MG63 (cell line): ENCODE measurements at places on chromosomes 5 and 9. TPM values are rescaled to one million over a fixed set of nuclear protein-coding genes. Genes with fewer than 3 reads are reported as not detected.

ADAMTS16 gene
- not detected in 2 replicates for total RNA-seq

OR1J2 gene
- not detected in 2 replicates for total RNA-seq

IFNE gene
- 0.92 TPM in 1 of 2 replicates, not detected in the other for total RNA-seq

OR1Q1 gene
- not detected in 2 replicates for total RNA-seq

ZFP2 gene
- 0.03 and 24.9 TPM in 2 replicates for total RNA-seq

GABRB2 gene
- total RNA-seq: not detected in 2 replicates

BHMT2 gene
- total RNA-seq: 0.79 and 1.5 TPM in 2 replicates

IL7R gene
- total RNA-seq: 3.4 and 3.6 TPM in 2 replicates

THOC3 gene
- 42.8 and 58.1 TPM in 2 replicates for total RNA-seq

MYOZ3 gene
- total RNA-seq: 0.03 TPM in 1 of 2 replicates, not detected in the other

EIF4EBP3 gene
- 4.0 and 4.5 TPM in 2 replicates for total RNA-seq

APBA1 gene
- under 0.01 TPM in 1 of 2 replicates, not detected in the other for total RNA-seq

GARIN3 gene
- total RNA-seq: not detected in 2 replicates

FBLL1 gene
- 0.53 TPM in 1 of 2 replicates, not detected in the other for total RNA-seq

ADAMTS19 gene
- total RNA-seq: 0.20 and 1.7 TPM in 2 replicates

FBP1 gene
- total RNA-seq: 0.96 TPM in 1 of 2 replicates, not detected in the other

ANGPTL2 gene
- total RNA-seq: 7.1 and 8.1 TPM in 2 replicates

PCDH12 gene
- total RNA-seq: 8.4 TPM in 1 of 2 replicates, not detected in the other

FOXD4L3 gene
- not detected in 2 replicates for total RNA-seq

SETD9 gene
- 16.0 and 22.5 TPM in 2 replicates for total RNA-seq

GAPVD1 gene
- 27.5 and 31.4 TPM in 2 replicates for total RNA-seq
